ENCODE measurements at places on chromosomes 16 and 17.
A peak's percentile ranks its signal among the peaks of the same experiment; 100 is the strongest.

GRCh38 chr17:7484919-7485377 is 782 bp downstream of the POLR2A start:
- DNase-seq, result no peak

- no peak for DNase-seq
Observed at GRCh38 chr17:82418001-82418986, at the start of the genes HEXD and OGFOD3. Gene HEXD (plus strand): TSS chr17:82418347. CDS start chr17:82419800, 1,453 bp downstream. Gene OGFOD3 (minus strand): TSS chr17:82418586. CDS start chr17:82418485, 101 bp downstream.

DNA sequence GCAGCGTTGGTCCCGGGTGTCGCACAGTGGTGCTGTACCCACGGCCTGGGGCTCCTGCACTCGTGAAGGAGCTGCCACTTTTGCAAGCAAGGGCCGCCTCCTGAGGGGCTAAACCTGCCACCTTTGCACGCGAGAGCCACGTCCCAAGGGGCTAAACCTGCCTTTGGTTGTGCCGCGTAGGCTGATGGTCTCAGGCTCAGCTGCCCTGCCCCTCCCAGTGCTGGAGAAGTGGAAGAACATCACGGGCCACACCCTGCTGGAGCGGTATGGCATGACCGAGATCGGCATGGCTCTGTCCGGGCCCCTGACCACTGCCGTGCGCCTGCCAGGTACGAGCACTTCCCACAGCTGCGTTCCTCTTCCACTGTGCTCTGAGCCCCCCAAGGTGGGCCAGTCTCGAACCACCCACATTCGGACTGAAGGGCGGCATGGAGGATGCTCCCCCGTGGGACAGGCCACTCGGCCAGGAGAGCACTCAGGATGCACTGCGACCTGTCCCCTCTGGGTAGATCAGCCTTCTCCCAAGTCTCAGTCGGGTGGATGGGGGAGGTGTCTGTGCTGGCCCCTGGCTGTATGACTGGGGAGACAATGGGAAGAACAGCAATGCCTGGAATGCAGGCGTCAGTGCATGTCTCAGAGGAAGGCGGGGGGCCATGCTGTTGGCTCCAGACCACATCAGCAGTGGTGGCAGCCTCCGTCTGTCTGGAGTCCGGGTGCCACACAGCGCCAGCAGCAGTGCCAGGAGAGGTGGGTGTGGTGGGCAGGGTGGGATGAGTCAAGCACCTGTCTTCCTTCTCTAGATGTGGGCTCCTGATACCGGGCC is 20.7 kb downstream of the ACSF3 start:
- no peak for DNase-seq

- DNase-seq, result no peak
Observed at GRCh38 chr16:4388271-4389021, 16.8 kb downstream of the VASN start.

DNA sequence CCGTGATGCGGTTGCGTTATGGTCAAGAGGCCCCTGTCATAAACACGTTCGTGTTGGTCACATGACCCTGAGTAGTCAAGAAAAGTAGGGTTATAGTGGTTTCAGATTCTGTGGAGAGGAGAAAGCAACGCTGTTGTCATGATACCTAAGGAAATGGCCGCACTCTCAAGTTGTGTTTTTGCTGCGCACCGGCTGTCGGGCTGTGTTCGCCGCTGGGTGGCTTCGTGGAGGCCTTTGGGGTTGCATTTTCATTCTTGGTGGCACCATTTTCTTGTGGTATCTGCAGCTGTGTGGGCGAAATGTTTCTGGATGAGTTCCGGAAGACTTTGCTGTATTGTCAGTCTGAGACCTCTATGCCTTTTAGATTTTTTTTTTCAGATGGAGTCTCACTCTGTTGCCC is 35.0 kb downstream of the DEF8 start:
- no peak for DNase-seq

GRCh38 chr16:89701425-89702406 is at the start of gene SPATA2L:
Gene SPATA2L (minus strand): TSS chr16:89701705. CDS start chr16:89701232, 473 bp downstream.
- peak; percentile 72 for DNase-seq

GRCh38 chr16:23433261-23433920 is 19.6 kb downstream of the COG7 start:
- DNase-seq, result no peak

DNA sequence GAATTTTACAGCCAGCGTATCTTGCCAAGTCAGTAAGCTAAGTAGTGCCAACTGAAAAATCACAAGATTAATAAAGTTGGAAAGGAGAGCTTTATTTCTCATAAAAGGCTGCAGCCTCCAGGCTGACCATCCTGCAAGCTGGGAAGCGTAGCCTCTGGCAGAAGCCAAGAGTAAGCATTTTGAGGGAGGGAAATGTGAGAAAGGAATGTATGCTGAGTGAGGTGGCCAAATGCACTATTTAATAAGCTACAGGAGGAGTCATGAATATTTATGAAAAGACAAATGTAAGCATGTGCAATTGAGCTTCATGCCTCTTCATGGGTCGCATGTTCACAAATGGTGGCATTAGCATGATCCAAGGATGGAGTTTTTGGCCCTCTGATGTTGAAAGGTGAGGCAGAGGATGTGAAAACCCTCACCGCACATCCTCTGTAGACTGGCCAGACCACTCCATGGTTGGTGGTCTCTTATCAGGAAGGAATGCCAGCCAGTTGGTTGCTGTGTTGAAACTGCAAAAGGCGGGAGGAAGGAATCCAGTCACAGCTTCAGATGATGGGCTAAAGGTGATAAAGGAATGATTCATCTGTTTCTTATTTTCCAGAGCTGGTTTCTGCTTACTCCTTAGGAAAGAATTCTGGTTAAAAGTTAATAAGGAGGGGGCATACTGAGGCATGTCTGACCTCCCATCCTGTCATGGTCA is 9.2 kb downstream of the KRT33B start:
- peak; percentile 79 for DNase-seq

DNA sequence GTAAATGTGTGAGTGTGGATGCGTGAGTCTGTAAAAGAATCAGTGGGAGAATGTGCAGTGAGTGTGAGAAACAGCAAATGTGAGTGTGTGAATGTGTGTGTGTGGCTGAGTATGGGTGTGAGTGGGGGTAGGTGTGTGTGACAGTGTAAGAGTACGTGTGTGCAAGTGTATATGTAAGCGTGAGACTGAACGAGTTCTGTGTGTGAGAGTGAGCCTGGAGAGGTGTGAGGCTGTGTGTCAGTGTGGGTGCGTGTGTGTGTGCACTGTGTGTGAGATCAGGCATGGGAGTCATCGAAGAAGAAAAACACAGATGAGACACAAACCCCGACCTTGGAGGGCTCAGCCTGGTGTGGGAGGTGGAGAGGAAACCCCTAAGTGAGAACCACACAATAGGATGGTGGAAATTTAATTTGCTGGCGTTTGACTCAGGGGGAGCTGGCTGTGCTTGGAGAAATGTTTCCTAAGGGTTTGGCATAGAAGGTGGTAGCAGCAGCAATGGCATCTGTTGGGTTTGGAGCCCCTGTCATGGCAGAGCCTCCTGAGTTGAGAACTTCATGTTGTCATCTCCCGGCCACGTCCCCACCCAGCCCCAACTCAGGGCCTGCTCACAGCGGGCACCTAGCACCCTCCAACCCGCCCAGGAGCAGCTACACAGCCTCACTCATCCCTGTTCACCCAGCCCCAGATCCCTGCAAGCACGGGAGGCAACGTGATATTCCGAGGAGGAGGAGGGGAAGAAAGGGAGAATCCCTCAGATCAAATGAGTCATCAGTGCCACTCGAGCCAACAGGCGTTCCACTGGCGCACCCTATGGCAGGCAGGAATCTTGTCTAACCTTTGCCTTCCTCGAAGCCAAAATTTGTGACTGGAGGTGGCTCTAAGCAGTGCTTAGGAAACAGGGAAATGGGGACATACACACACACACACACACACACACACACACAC is 14.3 kb upstream of the NUBP1 start:
- DNase-seq, result no peak

DNA sequence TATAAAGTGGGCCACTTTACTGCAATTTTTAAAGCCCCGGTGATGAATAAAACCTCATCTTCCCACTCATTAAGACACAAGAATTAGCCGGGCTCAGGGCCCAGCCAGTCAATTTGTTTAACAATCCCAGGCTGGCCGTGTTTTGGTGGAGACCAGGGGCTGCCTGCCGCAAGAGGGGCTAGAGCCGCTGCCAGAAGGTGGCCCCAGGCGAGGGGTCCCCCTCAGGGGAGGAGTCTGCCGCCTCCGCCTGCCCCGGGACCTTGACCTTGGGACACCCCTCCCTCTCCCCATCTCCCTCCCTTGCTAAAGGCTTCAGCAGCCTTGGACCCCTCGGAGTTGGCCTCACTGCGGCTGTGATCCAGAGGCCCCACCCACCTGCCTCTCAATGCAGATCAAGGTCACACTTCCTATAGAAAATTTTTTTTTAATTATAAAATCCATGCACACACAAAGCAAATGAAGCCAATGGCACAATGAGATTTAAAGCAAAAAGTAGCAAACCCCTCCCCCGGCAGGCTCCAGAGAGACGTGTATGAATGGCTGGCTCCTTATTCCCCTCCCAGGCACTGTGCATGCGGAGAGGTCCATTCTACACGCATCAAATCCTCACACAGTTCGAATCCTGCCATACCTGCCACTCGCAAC is 23.0 kb upstream of the SLC38A10 start:
- DNase-seq, result no peak

GRCh38 chr17:18996458-18996857 is 8.1 kb downstream of the FAM83G start:
- DNase-seq, result no peak

GRCh38 chr16:1258906-1259759 is 3.3 kb downstream of the TPSD1 start:
- no peak for DNase-seq

GRCh38 chr17:75138519-75138918 is 7.0 kb upstream of the NT5C start:
- DNase-seq, result no peak

DNA sequence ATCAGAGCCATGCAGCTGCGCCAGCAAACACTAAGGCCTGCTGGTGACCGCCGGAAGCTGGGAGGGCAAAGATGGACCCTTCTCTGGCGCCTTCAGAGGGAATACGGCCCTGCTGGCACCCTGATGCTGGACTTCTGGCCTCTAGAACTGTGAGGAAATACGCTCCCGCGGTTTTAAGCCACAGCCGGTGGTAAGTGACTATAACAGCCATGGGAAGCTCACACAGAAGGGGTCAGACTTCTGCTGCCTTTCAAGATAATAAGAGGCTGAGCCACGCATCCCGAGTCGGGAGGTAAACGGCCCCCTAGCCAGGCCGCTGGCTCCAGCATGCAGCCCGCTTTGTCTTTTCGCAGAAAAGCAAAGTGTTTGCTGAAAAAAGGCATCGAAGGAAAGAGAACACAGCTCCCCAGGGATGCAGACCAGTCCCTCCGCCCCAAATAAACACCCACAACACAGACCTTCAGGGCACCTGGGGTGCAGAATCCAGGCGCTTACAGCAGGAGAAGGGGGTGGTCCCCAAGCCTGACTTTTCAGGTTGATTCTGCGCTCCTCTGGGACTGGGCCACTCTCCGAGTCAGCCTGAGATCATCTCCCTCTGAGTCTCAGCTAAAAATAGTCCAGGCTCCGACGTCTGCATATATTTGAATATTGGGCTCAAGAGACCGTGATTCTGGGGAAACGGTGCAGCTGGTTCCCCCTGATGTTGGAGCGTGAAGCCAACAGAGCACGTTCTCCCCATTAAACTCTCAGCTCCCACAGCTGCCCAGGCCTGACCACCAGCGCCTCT is 89.7 kb downstream of the MGAT5B start:
- no peak for DNase-seq

GRCh38 chr16:23155445-23156049 is 6.3 kb upstream of the USP31 start:
- no peak for DNase-seq

Data from kidney epithelial cell (primary cell).